Effector CD8-positive, alpha-beta T cell (primary cell): ENCODE measurements at places on chromosomes 5 and 9.
A peak's percentile ranks its signal among the peaks of the same experiment; 100 is the strongest.

GRCh38 chr5:112333331-112333781, 85.7 kb downstream of the EPB41L4A start:
- no peak for DNase-seq

- no peak for DNase-seq
These were observed 707 bp upstream of the RIMOC1 start for GRCh38 chr5:41903382-41903891.

GRCh38 chr5:133847301-133847700, 121.1 kb downstream of the C5orf15 start:
- no peak for DNase-seq

DNA sequence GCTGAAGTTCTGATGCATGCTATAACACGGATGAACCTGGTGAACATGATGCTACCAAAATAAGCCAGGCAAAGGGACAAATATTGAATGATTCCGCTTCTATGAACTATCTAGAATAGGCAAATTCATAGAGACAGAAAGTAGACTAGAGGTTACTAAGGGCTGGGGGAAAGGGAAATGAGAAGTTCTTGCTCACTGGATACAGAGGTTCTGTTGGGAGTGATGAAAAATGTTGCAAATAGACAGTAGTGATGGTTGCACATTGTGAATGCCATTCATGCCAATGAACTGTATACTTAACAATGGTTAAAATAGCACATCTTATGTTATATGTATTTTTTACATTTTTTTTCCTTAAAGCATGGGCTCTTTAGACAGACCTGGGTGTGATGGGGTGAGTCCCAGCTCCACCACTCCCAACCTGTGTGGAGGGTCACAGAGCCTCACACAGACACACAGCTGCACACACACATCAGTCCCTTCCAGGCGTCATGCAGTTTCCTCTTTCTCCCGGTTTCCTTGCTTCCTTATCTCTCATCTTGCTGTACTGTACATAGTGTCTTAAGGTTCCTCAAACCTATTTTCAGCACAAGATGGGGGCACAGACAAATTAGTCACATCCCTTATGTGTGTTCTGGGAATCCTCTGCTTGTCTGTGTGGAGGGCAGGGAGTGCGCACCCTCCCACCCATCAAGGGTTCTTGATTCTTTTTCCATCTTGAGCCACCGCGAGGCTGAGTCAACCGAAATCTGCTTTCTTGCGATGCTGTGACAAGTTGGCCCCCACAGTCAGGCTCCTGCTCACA, 192.9 kb downstream of the CRB2 start:
- no peak for DNase-seq

DNA sequence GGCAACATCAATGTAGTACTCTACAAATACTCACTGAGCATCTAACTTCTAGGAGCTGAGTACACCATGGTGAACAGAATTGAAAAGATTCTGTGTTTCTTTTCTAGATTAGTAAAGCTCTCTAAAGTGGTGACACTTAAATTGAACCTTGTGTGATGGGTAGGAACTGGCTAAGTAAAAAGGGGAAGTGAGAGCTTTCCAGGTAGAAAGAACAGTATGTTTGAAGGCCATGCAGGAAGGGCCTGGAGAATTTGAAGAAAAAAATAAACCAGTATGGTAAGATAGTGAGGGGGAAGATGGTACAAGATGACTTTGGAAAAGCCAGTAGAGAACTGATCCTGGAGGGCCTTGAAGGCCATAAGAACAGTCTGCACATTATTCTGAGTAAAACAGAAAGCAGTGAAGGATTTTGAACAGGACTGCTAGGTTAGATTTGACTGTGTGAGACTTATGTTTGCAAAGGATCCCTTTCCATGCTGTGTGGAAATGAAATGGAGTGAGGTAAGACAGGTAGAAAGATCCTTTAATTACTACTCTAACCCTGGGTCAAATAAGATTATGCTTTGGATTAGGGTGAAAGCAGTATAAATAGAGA, 46.7 kb upstream of the UBQLN1 start:
- no peak for DNase-seq

- DNase-seq = no peak
These were observed 970 bp upstream of the TRIM32 start for GRCh38 chr9:116686135-116686534.

GRCh38 chr5:119626086-119626485, 3.3 kb upstream of the FAM170A start:
- DNase-seq = no peak

DNA sequence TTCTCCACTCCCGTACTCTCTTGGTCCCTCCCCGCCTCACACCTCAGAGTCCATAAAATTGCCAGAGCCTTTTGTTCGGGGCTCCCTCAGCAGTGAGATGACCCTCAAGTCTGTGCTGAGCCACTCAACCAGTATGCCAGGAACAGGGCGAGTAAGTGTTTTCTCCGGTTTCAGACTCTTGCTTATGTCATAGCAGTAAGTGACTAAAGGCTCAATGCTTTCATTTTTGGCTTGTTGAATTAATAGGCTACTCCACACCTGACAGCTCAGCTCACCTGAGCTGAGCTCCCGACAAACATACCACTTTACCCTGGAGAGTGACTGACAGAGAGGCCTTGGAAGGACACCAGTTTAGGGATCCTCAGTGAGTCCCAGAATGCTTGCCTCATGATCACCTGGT, 30.5 kb downstream of the PCSK1 start:
- no peak for DNase-seq

- no peak for DNase-seq
These were observed 98.9 kb downstream of the LIX1 start for GRCh38 chr5:97043511-97043910.

DNA sequence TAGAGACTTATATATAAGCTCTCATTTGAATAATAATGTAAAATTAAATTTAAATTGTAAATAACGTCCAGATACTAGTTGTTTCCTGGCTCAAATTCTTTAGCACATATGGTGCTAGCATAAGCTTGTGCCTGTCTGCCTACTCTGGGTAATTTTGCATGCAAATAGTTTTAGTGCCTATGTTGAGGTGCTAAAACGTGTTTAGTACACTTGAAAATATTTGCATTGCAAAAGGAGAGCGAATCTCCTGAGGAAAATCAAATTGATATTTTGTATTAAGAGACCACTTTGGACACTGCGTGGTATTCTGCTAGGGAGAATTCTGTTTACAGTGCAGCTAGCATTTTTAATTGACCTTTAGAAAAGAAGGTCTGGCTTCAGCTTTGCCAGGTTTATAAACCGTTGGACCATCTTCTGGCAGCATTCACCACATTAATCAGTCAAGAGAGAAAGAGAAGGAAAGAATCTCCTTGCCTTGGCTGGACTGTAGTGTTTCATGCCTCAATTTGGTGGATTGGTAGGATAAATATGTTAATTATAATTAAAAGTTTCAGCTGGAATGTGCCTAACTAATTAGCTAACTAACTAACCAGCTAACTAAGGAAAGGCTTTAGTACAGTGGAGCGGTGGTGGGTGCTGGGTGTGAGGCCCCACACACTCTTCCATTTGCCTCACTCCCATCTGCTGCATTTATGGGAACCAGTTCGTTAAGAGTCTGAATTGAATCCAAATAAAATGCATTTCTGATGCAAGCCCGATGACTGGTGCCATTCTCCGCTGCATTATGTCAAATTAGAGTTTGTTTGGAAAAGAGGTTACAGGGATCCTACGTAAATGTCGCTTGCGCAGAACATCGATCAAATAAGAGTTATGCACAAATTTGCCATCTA, 150.1 kb upstream of the MPDZ start:
- DNase-seq = no peak

GRCh38 chr9:79184831-79185230, 386.9 kb upstream of the TLE4 start:
- no peak for DNase-seq

DNA sequence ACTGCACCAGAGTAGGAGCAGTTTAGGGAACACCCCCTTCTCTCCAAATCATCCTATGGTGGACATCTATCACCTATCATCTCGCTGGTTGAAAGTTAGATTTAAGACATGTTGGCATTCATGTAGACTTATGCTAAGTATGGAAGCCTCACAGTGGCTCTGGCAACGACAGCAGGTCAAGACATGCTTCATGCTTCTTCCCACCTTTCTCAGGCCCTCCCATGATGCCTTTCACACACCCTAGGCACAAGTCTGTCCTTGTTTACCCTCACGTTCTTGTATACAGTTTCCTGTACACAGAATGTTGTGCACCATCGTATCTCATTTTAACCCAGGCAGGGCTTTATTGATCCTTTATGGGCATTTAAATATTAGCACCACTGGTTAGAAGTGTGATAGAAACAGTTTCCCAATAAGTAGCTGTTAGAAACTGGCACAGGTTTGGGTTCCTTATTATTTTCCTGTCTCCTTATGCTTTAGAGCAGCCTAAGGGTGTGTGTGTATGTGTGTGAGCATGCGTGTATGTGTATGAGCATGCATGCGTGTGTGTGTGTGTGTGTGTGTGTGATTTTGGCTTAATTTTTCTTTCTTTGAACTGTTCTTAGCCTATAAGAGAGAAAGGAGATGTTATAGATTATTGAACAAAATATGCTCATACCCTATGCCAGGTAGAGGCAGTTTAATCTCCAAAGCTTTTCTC, 160.6 kb downstream of the NTRK2 start:
- no peak for DNase-seq

DNA sequence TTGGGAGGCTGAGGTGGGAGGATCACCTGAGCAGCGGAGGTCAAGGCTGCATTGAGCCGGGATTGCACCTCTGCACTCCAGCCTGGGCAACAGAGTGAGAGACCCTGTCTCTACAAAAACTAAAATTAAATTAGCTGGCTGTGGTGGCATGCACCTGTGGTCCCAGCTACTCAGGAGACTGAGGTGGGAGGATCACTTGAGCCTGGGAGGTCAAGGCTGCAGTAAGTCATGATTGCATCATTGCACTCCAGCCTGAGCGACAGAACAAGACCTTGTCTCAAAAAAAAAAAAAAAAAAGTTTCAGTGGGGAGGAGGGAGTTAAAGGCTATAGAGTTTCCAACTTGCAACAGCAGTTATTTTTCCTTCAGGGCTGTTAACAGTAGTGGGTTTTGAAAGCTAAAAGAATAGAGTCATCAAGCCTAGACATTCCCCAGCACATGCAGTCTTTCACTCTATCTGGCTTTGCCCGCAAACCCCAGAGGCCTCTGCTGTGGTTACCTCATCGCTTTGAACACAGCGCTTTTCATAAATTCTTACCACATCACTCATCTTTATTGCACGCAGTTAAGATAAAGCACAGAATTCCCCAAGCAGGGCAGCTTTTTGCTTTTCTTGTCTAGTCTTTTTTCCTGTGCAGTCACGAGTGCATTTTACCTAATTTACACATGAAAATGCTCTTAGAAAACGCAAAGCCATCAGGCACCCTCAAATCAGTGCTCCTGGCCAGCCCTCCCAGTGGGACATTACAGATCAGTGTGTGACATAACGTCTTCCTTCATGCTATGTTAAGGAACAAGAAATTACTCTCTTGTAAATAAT, 8.7 kb upstream of the SLC2A8 start:
- DNase-seq = peak; percentile 88

DNA sequence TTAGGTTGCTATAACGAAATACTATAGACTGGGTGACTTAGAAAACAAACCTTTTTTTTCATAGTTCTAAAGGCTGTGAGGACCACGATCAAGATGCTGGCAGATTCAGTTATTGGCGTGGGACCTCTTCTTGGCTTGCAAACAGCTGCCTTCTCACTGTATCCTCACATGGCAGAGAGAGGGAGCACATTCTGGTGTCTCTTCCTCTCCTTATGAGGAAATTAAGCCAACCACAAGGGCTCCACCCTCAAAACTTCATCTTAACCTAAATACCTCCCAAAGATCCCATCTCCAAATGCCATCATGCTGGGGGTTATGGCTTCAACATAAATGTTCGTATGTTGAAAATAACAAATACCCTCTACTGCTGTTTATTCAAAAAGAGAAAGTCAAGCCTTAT, 197.1 kb downstream of the CEMIP2 start:
- no peak for DNase-seq

DNA sequence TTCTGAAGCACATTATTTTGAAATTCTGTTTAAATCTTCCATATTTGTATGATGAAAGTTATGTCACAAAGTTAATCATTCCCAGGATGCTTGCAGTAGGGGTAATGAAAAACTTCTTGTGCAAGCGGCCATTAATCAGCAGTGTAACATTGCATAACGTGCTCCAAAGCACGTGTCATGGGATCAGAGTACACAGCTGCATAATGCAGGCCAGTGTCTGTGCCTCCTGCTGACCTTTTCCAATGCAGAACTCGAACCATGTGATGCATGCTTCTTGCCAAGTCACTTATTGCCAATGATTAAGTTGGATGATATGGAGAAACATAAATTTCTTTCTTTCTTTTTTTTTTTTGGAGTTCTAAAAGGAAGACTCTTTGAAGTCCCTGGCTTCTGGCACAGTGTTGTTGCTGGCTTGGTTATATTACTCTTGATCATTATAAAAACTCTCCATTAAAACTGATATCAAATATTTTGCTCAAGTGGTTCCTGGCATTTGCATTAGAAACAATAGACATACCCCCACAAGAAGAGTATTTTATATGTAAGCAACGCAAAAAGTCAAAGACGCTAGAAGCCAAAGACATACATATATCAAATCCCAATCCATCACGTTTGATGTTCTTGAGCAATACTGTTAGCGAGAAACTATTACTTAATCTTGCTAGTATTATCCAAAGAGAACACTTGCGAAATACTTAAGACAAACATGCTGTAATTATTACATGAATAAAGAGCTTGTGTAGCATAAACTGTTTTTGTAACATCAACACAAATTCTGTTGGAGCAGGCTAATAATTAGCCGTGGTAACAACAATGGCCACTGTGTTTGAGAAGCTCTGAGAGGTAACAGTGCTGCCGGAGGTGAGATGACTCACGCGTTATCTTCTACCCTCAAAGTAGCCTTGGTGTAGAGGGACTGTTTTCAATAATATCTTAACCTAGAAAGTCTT, 164.2 kb downstream of the AUH start:
- DNase-seq = no peak

DNA sequence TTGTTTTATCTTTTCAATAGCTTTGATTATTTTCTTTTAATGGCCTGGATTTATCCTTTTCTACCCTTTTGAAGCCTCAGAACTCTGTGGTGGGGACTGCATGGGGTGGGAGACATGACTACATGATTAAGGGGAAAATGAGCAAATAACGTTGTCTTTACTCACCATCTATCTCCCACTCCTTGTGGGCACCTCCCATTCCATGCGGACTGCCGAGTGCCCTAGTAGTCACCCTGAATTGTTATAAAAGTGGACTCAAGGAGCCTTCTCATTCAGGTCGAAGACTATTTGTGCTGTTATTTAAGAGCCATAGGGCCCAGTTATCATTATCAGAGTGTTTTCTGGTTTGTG, 281.8 kb downstream of the MLLT3 start:
- DNase-seq = no peak

DNA sequence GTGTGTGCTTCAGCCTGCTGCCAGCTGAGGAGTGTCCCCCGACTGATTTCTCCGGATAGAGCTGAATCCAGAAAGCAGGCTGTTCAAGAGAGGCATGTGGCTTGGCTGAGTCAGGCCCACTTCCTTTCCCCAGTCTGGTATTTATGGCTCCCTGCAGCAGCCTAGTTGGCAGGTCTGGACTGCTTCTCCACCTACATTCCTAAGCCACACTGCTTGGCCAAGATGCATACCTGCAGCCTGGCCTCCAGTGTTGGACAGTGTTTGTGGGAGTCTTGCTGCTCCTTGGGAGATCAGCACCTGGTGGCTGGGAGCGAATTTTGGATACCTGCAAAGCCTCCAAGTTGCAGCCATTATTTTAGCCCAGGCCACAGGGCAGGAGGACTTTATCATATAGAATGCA, 670.8 kb downstream of the ACTL7B start:
- DNase-seq = no peak
